Calu3 (cell line): ENCODE measurements at places on chromosomes 3 and 15.
A peak's percentile ranks its signal among the peaks of the same experiment; 100 is the strongest.

GRCh38 chr15:51375966-51376640 lies 34.6 kb downstream of the GLDN start:
- DNase-seq = no peak

DNA sequence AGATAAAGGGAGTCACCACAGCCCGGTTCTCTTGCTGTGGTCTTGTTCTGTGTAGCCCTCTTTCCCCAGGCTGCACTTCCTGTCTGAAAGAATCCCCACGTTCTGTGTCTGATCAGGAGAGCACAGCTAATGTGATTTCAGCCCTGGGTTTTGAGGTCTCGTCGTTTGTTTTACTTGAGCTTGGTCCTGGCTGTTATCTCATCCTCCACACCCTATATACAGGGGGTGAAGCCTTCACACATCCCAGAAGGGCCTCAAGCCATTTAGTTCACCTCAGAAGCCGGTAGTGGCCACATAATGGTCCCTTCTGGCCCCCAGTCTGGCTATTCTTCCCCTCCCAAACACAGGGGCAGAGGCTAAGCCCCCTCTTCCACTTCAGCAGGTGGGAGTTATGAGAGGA lies 115.6 kb downstream of the PDE8A start:
- DNase-seq = no peak

- no peak for DNase-seq
These were observed 97.0 kb downstream of the FBXL22 start for GRCh38 chr15:63694184-63694583.

GRCh38 chr3:45976191-45977091 lies 19.2 kb downstream of the FYCO1 start:
- DNase-seq = no peak

DNA sequence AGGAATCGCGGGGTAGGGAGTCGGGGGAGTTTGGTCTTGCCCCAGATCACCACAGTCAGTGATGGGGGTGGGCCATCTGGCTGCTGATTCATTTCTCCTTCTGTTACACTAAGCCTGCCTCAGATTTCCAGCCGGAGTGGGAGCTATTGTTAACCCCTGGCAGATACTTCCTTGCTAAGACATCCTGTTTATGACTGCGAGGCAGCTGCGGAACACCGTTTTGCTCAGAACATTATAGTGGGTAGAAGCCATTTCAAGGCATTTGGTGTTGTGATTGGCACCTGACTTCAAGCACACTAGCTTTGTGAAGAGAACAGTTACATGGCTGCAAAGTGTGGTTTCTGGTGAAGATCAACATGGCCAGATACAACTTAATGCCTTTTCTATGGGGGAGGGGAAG lies 73.8 kb downstream of the FLNB start:
- DNase-seq = no peak

- DNase-seq = no peak
These were observed 1241.5 kb downstream of the ROBO2 start for GRCh38 chr3:78281381-78281780.

GRCh38 chr3:109331692-109332091 lies 5.7 kb downstream of the DPPA4 start:
- DNase-seq = no peak

GRCh38 chr3:70833239-70833960 lies 521.0 kb upstream of the MDFIC2 start:
- DNase-seq = no peak

DNA sequence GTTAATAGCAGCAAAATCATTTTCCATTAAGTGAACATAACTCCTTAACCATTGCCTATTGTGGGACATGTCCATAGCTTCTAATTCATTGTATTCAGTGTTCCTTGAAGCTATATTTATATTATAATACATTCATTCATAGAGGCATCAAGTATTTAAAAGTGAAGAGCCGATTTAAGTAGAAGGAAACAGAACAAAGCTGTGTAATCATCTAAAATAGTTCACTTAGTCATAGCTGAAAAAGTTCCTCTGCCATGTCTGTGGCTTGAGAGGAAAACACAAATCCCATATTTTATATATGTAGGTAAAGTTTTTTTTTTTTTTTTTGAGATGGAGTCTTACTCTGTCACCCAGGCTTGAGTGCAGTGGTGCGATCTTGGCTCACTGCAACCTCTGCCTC lies 54.5 kb downstream of the TMEM108 start:
- DNase-seq = no peak

DNA sequence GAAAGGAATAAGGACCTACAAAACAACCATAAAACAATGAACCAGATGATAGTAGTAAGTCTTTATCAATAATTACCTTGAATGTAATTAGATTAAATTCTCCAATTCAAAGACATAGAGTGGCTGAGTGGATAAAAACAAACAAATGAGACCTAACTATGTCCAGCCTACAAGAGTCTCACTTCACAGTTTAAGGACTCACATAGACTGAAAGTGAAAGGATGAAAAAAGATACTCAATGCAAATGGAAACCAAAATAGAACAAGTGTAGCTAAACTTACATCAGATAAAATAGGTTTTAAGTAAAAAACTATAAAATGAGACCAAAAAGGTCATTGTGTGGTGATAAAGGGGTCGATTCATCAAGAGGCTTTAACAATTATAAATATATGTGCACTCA lies 21.9 kb upstream of the NR1I2 start:
- DNase-seq = no peak

DNA sequence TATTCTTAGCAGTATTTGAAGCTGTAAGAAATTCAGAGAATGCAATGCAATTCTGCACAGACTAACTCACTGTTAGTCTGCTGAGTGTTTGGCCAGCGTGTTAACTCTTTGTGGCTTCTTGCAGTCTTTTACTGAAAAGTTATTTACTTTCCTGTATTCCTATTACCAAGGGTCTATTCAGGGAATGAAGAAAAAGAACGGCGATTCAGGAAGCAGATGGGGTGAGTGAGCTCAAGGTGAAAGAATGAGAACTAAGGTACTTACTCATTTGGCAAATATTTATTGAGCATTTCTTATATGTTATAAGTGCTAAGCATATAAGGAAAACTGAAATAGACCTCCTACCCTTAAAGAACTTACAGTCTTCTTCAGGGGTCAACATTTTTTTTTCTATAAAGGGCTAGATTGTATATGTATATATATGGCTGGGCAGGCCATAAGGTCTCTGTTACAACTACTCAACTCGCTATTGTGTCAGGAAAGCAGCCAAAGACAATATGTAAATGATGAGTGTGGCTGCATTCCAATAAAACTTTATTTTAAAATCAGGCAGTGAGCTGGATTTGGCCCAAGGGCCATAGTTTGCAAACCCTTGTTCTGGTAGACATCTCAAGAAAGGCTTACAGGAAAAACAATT lies 271.9 kb upstream of the GADL1 start:
- DNase-seq = peak; percentile 22

- DNase-seq = no peak
These were observed 9.5 kb downstream of the ZBTB47 start for GRCh38 chr3:42662813-42663535.

DNA sequence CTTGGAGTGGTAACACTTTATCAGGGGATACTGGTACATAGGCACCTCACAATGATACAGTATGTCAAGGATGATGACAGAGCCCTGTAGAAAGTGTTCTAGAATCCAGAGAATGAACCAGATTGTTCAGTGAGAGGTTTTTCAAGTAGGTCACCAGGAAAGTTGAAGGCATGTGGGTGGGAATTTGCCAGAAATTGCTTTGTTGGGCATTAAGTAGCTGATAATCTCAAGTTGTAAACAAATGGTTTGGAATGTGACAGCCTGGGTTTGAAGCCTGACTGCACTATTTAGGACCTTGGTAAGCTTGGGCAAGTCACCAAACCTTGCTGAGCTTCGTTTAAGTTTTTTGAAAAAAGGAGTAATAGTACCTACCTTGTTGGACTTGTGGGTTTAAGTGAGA lies 12.5 kb downstream of the SLC35G2 start:
- no peak for DNase-seq
